ENCODE measurements at places on chromosomes 6 and 20.

- DNase-seq = no peak
Observed at GRCh38 chr20:17445543-17445942, 85.6 kb downstream of the BFSP1 start.

DNA sequence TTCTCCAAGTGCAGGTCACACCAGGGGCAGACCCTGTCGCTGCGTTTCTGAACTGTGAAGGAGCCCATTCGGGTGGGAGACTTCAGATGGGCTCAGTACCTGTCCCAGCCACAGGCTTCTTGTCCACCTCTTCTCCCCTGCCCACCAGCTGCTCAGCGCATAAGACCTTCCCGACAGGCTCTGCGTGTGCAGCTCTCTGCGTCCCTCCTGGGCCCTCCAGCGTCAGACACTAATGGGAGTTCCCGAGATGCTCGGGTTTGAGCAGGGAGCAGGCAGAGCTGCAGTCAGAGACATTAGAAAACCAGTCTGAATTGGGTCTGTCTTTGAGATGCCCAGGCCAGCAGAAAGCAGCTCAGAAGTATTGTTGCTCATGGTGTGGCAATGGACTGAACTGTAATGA lies 50.4 kb downstream of the TCP11 start:
- no peak for DNase-seq

GRCh38 chr6:88248709-88249321 lies 82.7 kb upstream of the CNR1 start:
- no peak for DNase-seq

GRCh38 chr6:42629845-42630244 lies 66.0 kb downstream of the UBR2 start:
- DNase-seq = no peak

GRCh38 chr6:93418033-93418407 lies 1.3 kb downstream of the EPHA7 start:
- DNase-seq = no peak

All from activated T-cell treated with anti-CD3 and anti-CD28 coated beads for 48 hours (primary cell).